ENCODE measurements at places on chromosomes 6 and 20. TPM values are rescaled to one million over a fixed set of nuclear protein-coding genes. Genes with fewer than 3 reads are reported as not detected.

RAET1E gene
- not detected for total RNA-seq

MUCL3 gene
- not detected for total RNA-seq

FAM8A1 gene
- 59.7 TPM for total RNA-seq

CENPB gene
- 55.4 TPM for total RNA-seq

CRISP2 gene
- total RNA-seq, result not detected

MAS1 gene
- not detected for total RNA-seq

ELOVL4 gene
- total RNA-seq, result 45.1 TPM

MACROD2 gene
- total RNA-seq, result 60.4 TPM

TCP11 gene
- total RNA-seq, result 0.31 TPM

MEI4 gene
- total RNA-seq, result 0.47 TPM

MOG gene
- total RNA-seq, result not detected

PARD6B gene
- total RNA-seq, result 17.5 TPM

SPATS1 gene
- 0.62 TPM for total RNA-seq

ZNF341 gene
- 2.7 TPM for total RNA-seq

EYS gene
- 0.78 TPM for total RNA-seq

SFTA2 gene
- not detected for total RNA-seq

TUBB2B gene
- total RNA-seq, result 4,324 TPM

SIRPD gene
- total RNA-seq, result not detected

NOX3 gene
- total RNA-seq, result not detected

WFDC10B gene
- not detected for total RNA-seq

TPD52L2 gene
- 20.3 TPM for total RNA-seq

SLC17A1 gene
- not detected for total RNA-seq

GTSF1L gene
- total RNA-seq, result not detected

SLA2 gene
- total RNA-seq, result not detected

SEC63 gene
- 56.8 TPM for total RNA-seq
